Muscle of leg (tissue), 16 donors: ENCODE measurements at places on chromosomes 2 and 18. TPM values are rescaled to one million over a fixed set of nuclear protein-coding genes. Genes with fewer than 3 reads are reported as not detected.

C2orf80 gene
- not detected for polyA plus RNA-seq

ZNF514 gene
- polyA plus RNA-seq: 19.6 TPM

SLC23A3 gene
- 1.1 TPM for polyA plus RNA-seq

DSG1 gene
- polyA plus RNA-seq: 0.04 TPM

RNF152 gene
- polyA plus RNA-seq: 3.7 TPM

RFX8 gene
- 1.9 TPM for polyA plus RNA-seq

MERTK gene
- 3.6 TPM for polyA plus RNA-seq

DNA sequence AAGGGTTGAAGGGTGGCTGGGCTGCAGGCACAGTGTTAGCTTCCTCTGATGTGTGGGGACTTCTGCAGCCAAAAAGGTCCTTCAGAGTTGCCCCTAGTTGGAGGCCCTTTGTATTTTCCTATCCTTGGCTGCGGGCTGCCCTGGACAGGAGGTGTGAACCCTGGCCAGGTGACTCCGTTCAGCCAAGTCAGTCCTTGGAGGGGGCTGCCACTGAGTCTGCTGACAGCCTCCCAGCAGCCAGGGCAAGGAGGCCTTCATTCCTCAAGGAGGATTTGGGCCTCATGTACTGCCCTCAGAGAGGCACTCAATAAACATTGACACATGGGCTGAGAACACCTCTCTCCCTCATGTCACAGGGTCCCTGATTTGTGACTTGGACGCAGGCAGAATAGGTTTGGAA, 62.4 kb downstream of the MAPK4 start:
- no peak for DNase-seq

- DNase-seq: no peak
Measured at GRCh38 chr2:46800218-46800617, 115.4 kb downstream of the MCFD2 start.

GRCh38 chr2:45813003-45813941, 161.8 kb downstream of the PRKCE start:
- peak; percentile 89 for DNase-seq

DNA sequence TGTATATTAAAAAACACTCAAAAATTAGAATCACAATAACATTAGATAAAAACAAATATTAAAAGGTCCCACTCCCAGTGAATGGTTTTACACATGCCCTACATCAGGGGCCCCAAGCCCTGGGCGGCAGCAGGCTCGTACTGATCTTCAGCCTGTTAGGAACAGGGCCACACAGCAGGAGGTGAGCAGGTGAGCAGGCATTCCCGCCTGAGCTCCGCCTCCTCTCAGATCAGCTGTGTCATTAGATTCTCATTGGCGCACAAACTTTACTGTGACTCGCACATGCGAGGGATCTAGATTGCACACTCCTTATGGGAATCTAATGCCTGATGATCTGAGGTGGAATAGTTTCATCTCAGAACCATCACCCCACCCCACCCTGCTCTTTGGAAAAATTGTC, 74.2 kb downstream of the MBD2 start:
- no peak for DNase-seq

DNA sequence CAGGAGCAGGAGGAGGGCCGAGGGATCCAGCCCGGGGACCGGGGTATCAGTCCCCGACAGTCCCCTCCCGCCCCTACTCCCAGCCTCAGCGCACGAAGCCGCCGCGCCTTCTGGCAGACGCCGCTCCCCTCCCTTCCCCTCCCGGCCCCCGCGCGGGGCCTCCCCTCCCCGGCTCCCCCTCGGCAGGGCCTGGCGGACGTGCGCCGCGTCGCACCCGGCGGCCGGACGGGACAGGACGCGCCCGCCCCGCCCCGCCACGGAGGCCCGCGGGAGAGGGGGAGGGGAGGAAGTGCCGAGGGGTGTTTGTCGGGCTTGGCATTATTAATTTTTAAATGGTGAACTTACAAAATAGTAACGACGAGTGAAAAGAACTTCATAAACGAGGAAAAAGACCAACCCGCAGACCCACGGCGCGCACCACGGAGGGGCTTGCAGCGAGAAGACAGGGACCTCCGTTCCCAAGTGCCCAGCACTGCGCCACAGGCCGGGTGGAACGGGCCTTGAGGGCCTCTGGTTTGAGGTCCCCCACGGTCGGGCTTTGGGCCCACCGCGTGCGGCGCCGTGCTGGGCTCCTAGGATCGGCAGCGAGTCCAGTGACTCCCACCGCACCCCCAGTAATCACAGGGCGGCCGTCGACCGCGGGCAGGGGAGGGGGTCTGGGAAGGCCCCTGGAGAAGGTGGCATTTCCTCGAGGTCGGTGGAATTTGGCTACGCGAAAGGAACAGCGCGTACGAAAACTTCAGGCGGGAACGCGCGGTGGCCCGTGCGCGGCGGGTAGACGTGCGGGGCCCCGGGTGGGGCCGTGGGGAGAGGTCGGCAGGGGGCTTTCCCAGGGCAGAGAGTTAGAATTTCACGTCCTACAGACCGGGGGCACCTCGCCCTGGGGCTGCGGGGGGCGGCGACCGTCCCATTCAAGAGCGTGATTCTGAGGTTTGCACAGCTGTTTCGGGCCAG, 954 bp upstream of the CTDSP1 start:
- peak; percentile 95 for DNase-seq

- peak; percentile 5 for DNase-seq
Measured at GRCh38 chr2:139217641-139218040, 437.5 kb upstream of the NXPH2 start.

- DNase-seq: no peak
Measured at GRCh38 chr18:43559507-43559906, 282.2 kb upstream of the SYT4 start.

DNA sequence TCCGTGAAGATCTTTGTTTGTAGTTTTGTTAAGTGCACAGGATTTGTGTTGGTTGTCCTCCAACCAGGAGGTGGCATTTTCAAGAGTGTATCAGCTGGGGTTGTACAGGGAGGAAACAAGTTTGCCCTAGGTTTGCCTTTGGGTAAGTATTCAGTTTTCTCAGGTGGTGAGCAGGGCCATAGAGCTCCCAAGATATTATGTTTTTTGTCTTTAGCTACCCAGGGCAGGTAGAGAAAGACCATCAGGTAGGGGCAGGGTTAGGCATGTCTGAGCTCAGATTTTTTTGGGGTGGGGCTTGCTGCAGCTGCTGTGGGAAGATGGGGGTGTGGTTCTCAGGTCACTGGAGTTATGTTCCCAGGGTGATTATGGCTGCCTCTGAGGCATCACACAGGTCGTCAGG, 191.6 kb downstream of the DCDC2C start:
- DNase-seq: no peak

DNA sequence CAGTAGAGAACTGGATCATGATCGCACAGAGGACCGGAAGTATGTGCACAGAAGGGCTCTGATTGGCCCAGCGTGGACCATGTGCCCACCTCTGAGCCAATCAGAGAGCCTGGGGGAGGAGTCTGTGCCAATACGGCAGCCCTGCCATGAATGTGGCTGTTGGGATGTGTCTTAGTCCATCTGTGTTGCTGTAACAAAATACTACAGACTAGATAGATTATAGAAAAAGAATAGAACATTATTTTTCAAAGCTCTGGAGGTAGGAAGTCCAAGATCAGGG, 132.0 kb downstream of the NDUFA10 start:
- DNase-seq: no peak

- DNase-seq: peak; percentile 94
Measured at GRCh38 chr2:96637385-96638143, 548 bp downstream of the KANSL3 start.

DNA sequence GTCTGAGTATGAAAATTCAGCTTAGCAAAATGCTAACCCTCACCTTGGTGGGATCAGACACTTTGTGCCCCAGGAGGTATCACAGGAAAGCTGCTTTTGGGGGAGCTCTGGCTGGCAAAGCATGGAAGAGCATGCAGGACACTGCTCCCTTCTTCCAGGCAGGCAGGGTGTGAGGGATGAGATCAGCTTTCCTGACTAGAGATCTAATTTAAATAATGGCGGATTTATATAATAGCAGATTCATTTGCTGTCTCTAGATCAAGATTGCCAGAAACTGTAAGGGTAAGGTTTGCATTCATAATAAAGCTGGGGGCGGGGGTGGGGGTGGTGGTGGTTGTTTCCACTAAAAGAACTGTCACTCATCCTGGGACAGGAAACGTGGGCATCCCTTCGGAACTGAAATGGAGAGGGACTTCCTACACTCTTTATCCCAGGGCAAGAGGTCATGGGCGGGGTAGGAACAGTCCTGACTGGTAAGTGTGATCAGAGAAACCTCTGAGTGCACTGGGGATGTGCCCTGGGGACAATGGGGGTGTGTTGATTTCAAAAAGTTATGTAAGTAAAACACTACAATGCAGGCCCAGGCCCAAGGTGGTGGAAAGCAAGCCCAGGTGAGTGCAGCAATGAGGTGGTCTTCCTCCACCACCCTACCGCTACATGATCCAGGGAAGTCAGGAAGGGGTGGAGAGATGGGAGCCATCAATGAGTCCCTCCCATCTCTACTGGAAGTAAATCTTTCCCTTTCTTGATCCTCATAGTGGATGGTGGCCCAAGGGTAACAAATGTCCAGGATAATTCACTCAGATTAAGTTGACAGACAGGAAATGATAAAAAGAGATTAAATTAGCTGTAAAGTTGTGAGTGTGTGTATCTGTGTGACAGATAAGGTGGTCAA, 171.4 kb upstream of the SERPINE2 start:
- no peak for DNase-seq
